ENCODE measurements at places on chromosomes 12 and 14.

DNA sequence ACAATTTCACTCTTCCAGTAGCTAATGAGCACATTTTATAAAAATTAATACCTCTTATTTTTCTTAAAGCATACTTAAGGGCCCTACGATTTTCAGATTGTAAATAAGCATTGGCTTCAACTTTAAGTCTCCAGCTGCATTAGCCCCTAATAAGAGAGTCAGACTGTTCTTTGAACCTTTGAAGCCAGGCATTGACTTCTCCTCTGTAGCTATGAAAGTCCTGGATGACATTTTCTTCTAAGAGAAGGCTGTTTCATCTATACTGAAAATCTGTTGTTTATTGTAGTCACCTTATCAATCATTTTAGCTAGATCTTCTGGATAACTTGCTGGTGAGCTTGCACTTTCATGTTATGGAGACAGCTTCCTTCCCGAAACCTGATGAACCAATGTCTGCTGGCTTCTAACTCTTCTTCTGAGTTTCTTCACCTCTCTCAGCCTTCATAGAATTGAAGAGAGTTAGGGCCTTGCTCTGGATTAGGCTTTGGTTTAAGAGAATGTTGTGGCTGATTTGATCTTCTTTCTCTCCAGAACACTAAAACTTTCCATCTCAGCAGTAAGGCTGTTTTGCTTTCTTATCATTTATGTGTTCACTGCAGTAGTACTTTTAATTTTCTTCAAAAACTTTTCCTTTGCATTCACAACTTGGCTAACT lies 377.1 kb upstream of the RGS6 start:
- DNase-seq = no peak

DNA sequence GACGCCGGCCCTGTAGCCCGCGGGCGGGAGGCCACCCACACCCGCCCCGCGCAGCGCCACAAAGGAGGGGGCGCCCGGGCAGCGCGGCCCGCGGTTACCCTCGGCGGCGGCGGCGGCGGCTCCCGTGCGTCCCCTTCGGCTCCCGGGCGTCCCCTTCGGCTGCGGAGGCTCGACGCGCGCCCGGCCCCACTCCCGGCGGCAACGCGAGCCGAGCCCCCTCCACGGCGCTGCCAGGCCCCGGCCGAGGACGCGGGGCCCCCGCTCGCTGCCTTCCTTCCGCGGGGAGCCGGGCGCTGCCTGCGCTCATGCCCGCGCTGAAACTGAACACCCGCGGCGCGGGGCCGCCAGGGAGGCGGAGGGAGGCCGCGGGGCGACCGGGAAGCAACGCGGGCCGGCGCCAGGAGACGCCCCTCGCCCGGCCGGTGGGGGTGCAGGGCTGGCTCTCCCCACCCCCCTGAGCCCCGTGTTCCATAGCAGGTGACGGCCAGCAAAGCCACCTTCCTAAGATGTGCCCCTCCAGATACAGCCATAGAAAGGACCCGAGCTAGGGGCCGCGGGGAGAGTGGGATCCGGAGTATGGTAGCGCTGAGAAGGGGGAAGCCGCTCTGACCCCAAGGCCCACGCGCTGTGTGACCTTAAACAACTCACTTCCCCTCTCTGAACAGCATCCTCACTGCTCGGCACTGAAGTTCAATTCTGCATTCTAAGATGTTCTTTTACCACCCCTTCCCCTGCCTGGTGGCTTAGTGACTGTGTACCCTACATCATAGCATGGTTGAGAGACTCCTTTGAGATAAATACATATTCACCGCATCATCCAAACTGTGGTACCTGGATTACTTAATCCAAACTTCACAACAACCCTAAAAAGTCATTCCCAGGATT lies 42.8 kb downstream of the KDM2B start:
- peak; percentile 42 for DNase-seq

GRCh38 chr14:93011650-93012325 lies 88.8 kb downstream of the CHGA start:
- DNase-seq = no peak

- DNase-seq = no peak
Observed at GRCh38 chr14:49942090-49942489, 49.2 kb downstream of the ARF6 start.

DNA sequence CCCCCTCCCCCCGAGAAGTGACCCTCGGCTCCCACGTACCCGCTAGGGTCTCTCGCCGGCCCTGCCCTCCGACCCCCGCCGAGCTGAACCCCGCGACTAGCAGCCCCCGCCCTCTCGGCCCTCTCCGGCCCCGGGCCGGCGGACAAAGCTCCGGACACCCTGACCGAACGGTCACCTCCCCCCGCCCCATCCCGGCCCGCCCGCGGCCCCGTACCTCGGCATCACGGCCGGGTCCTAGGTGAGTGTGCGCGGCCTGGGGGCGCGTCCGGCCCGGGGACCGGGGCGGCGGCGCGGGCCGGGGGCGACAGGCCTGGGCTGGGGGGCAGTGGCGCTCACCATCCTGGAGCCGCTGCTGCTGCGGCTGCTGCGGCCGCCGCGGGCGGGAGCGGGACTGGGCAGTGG lies at the start of gene FIGNL2:
Gene FIGNL2, minus strand, starts transcription at position 393 of the 402 bp plus-strand sequence. CDS start 26,305 bp downstream, outside the sequence.
- DNase-seq = no peak

DNA sequence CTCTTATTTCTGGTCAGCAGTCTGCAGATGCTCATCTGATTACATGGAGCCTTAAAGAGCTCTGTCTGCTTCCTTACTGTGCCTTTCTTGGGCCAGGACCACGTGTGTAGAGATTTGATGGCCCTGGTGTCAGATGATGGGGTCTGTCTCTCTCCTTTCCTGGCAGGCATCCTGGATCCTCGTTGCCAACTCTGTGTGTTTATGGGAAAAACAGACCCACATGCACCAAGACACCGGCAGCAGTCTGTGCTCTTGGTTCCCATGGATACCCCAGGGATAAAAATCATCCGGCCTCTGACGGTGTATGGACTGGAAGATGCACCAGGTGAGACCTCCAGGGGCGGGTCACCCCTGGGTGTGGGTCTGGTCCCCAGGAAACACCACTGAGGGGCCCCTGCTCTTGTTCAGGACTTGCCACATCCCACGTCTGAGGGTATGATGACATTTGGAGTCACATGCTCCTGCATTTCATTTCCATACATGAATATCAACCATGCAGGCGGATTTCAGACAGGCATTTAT lies 18.5 kb upstream of the ALDH2 start:
- DNase-seq = no peak

- DNase-seq = no peak
Observed at GRCh38 chr12:615620-616019, 47.6 kb downstream of the NINJ2 start.

DNA sequence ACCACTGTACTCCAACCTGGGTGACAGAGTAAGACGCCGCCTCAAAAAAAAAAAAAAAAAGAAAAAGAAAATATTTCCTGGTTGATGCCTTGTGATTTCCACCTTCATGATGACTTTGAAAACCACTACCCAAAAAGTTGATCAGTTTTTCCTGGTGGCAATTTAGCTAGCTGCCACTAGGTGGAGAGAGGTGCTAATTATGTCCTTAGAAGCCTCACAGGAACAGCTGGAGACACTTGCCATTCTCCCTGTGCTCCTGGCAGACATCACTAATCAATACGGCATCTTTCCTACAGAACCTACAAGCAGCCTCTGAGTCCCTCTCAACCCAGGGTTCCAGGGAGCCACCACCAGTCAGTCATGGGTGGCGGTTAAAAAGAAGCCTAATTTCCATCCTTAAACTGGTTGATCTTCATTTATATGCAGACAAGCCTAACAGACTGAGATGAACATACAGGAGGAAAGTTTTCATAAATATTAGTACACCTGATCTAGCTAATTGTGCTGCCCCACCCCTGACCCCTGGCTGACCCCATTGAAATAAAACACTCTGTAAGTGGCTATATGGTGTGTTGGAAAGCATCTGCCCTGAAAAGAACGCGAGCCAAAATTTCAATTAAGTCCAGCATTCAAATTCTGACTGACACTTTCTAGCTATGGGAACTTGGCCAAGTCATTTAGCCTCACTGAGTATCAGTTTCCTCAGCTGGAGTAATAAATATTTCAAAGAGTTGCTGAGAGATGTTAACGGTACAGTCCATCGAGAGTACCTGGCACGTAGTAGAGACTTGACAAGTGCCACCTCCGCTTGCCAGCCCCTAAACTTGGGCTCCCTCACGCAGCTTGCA lies 6.2 kb upstream of the OAS1 start:
- DNase-seq = peak; percentile 34

GRCh38 chr12:83265808-83266207 lies 579.1 kb downstream of the TMTC2 start:
- no peak for DNase-seq

- no peak for DNase-seq
Observed at GRCh38 chr14:42163136-42163535, 556.5 kb downstream of the LRFN5 start.

- DNase-seq = no peak
Observed at GRCh38 chr12:67705394-67706370, 57.1 kb downstream of the DYRK2 start.

GRCh38 chr12:459430-460258 lies at the start of gene B4GALNT3:
Gene B4GALNT3 (plus strand): TSS chr12:459939. CDS start chr12:460377, 438 bp downstream.
- peak; percentile 35 for DNase-seq

GRCh38 chr12:56321027-56321426 lies 5.2 kb upstream of the CNPY2 start:
- DNase-seq = peak; percentile 57

- no peak for DNase-seq
Observed at GRCh38 chr12:68482014-68482413, 128.7 kb upstream of the RAP1B start.

GRCh38 chr14:87049950-87050349 lies 943.0 kb downstream of the GALC start:
- no peak for DNase-seq

DNA sequence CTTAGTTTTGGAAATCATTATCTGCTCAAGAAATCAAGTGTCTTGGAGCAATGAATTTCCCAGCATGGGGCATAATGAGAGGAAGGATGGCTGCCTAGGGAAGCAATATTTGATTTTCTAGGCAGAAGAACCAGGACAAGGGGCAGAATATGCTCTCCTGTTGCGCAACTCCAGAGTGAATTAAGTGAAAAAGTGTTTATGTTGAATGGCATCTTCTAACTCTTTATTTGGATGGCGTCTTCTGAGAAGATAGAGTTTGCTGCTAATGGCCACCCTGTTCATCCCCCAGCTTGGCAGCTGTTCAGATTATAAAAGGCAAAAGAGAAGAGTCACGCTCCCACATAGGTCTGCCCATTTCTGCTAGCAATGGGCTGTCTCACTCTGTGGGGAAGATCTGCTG lies 1278.1 kb downstream of the AACS start:
- no peak for DNase-seq

GRCh38 chr12:29402437-29402836 lies 21.5 kb upstream of the ERGIC2 start:
- DNase-seq = no peak

DNA sequence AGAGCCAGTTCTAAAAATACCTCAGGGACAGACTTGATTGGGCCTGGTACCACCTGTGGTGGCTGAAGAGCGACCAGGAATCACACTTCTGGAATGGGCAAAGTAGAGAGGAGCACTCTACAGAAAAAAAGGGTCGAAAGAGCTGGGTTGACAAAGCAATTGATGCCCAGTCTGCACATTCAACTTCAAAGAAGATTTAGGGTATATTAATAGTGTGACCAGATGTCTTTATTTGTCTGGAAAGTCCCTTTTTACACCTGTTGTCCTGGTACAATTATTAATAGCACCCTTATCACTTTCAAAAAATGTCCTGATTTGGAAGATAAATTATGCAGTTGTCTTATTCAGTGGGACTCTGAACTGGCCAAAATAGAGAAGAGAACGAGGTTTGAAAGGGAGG lies 137.5 kb downstream of the DYRK2 start:
- no peak for DNase-seq

GRCh38 chr12:102371165-102371564 lies 109.2 kb downstream of the IGF1 start:
- DNase-seq = no peak

- no peak for DNase-seq
Observed at GRCh38 chr14:30532264-30532663, 26.7 kb upstream of the G2E3 start.

GRCh38 chr12:119728444-119728745 lies 60.5 kb downstream of the PRKAB1 start:
- no peak for DNase-seq

GRCh38 chr12:131610181-131610580 lies 100.7 kb upstream of the SFSWAP start:
- DNase-seq = no peak
